ENCODE measurements at places on chromosomes 13 and 19.

GRCh38 chr13:99416411-99417121 lies 84.7 kb upstream of the TM9SF2 start:
- H3K4me3 ChIP-seq = no peak overlapping the region
- H3K4me1 ChIP-seq = peaks cover 28% of the 10 kb centered on the region
- DNase-seq = no peak
- peaks cover 5% of the 10 kb centered on the region for H3K36me3 ChIP-seq
- H3K27ac ChIP-seq = no peak overlapping the region

DNA sequence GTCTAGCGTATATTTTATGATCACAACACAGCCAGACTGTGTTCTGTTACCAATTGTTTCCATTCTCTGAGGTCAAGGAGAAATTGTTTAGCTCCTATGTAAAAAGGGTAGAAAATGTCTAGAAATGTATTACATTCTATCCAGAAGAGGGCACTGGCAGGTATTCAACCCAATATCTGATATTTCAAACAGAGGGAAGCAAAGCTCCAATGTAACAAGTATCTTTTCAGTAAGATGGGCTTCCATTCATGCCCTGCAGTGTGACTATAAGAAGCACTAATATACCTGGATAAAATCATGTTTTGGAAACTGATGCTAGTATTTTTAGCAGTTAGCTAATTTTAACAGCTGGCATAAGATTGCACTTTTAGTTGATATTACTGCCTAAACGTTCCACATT lies 312.7 kb downstream of the FGF14 start:
- H3K36me3 ChIP-seq = no peaks in the 10 kb centered on the region
- no peaks in the 10 kb centered on the region for H3K27me3 ChIP-seq
- H3K4me1 ChIP-seq = no peaks in the 10 kb centered on the region
- H3K27ac ChIP-seq = no peak overlapping the region

DNA sequence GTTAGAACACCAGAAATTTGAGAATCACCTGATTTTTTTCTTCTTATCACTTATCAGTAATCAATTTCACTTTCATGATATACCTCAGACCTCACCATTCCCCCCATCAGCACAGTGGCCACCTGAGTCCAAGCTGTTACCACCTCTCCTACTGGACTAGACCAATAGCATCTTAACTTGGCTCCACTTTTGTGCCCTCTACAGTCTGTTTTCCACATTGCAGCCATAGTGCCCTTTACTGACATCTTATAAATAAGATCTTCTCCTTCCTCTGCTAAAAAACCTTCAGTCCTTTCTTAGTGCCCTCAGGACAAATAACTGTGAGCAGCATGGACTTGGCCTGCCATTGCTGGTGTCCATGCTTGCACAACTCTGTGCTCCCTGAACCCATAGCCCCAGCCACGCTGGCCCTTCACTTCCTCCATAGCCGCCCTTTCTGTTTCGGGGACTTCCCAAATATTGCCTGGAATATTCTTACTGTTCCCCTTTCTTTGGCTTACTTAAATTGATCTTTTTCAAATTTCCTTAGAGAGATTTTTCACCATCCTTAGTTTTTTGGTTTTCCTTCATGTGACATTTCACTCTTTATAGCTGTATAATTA lies 380.8 kb downstream of the LMO7 start:
- H3K4me1 ChIP-seq = no peaks in the 10 kb centered on the region
- no peaks in the 10 kb centered on the region for H3K36me3 ChIP-seq
- no peak for DNase-seq
- H3K27ac ChIP-seq = no peak overlapping the region
- no peaks in the 10 kb centered on the region for H3K27me3 ChIP-seq

- H3K27ac ChIP-seq = no peak overlapping the region
- peaks cover 6% of the 10 kb centered on the region for H3K36me3 ChIP-seq
- no peak for DNase-seq
- H3K4me1 ChIP-seq = peaks cover 60% of the 10 kb centered on the region
These were observed 17.2 kb downstream of the BRD4 start for GRCh38 chr19:15315101-15315500.

- no peak overlapping the region for H3K4me3 ChIP-seq
- peaks cover 50% of the 10 kb centered on the region for H3K27me3 ChIP-seq
- DNase-seq = peak; percentile 47
- peaks cover 5% of the 10 kb centered on the region for H3K4me1 ChIP-seq
- no peak overlapping the region for H3K27ac ChIP-seq
These were observed 7.1 kb upstream of the PNMA8A start for GRCh38 chr19:46478356-46478986.

- H3K27me3 ChIP-seq = no peaks in the 10 kb centered on the region
- no peak for DNase-seq
- no peak overlapping the region for H3K4me3 ChIP-seq
- peaks cover 2% of the 10 kb centered on the region for H3K4me1 ChIP-seq
These were observed 15.0 kb downstream of the UPF3A start for GRCh38 chr13:114296448-114296847.

DNA sequence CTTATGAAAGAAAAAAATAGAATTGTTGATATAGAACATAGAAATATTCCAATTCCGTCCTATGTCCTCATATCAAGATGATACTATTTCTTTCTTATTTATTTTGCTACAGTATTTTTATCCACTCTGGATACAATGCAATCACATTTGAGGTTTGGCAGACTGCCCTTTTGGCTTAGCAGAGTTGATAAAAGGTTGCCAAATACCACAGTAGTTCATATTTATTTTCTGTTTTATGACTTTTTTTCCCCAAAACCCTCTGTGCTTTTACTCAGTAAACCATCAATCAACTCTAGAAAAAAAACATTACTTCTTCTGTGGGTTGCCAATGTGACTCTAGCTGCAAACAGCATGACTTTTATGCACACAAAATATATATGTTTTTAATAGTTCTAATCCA lies 424.5 kb downstream of the PCDH9 start:
- no peaks in the 10 kb centered on the region for H3K36me3 ChIP-seq
- no peaks in the 10 kb centered on the region for H3K27me3 ChIP-seq
- no peaks in the 10 kb centered on the region for H3K4me1 ChIP-seq
- H3K4me3 ChIP-seq = no peak overlapping the region
- H3K27ac ChIP-seq = no peak overlapping the region
